BE2C (cell line): ENCODE measurements at places on chromosomes 3 and 15.
A peak's percentile ranks its signal among the peaks of the same experiment; 100 is the strongest.

GRCh38 chr3:54251705-54252104, 129.4 kb downstream of the CACNA2D3 start:
- DNase-seq: no peak

DNA sequence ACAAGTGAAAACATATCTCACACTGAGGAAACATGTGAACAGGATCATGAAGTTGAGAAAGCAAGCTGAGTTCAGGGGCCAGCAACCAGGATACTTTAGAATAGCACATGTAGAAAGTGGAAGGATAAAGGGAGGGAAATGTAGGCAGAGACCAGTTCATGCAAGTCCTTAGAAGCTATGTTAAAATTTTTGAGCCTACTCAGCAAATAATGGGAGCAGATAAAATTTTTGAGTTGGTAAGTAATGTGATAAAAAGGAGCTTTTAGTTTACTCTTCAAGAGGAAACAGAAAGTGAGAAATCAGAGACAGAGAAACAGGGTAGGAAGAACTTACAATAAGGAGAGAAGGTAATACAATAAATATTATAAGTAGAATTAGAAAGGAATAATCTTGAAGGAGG, 105.6 kb upstream of the ZBTB20 start:
- no peak for DNase-seq

DNA sequence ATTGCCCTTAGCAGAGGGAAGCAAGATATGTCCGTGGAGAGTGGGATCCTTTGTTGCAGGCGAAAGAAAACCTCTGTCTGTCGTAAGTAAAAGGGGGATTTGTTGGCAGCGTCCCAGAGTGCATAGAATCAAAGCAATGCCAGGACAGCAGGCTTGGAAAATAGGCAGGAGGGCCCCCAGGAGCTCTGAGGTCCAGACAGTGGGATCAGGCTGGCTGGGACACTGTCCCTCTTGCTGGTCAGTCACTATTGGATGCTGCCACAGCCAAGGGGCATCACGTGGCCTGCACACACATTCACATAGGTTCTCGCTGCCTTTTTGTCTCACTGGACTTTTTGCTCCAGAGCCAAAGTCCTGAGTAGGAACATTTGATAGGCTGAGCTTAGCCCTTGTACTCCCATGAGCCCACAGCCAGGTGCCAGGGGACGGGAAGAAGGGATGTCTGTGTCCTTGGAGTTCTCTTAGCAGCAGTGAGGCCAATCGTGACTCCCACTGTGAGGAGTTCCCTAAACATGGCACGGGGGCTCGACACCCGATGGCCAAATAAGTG, 10.7 kb downstream of the MUC20 start:
- no peak for DNase-seq

GRCh38 chr15:89611317-89611716, 36.0 kb downstream of the TICRR start:
- no peak for DNase-seq

DNA sequence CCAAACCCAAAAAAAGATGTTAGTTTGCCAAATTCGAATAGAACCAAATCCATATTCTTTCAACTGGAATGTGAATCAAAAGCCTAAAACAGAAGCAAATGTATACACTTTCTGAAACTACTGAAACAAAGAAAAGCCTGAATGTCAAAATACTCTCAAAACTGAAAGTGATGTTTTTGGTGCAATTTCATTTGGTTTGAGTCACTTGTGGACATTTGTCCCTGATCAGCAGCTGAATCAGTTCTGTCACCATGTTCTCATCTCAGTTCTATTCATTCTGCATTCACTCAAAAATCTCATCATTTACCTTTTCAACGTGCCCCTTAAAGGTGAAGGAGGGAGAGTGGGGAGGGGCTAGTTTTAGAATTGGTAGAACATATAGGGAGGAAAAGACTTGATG, 266.8 kb downstream of the ABHD5 start:
- DNase-seq: no peak

- no peak for DNase-seq
These were observed 241.3 kb downstream of the THRB start for GRCh38 chr3:24253336-24253735.

DNA sequence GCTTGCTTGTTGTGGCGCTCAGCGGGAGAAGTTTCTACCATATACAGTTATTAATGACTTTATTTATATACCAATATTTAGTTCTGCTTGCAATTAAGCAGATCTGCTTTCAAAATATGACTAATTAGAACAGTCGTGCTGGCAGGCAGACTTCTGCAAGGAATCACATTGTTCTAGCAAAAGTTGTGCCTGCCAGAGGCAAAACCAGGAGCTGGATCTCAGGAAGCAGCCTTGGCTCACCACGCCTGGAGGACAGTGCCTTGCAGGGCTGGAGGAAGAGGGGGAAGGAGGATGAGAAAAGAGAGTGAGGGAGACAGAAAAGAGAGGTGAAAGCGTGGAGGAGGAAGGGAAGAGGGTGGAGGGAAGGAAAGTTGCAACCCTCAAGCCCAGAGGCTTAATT, 160.3 kb downstream of the NUP210 start:
- no peak for DNase-seq

- peak; percentile 36 for DNase-seq
These were observed 60.2 kb downstream of the AGBL1 start for GRCh38 chr15:86139828-86140227.

GRCh38 chr3:69751074-69751476, 11.8 kb downstream of the MITF start:
- no peak for DNase-seq

GRCh38 chr3:101066711-101067129, 73.5 kb upstream of the ABI3BP start:
- no peak for DNase-seq

GRCh38 chr3:144516026-144516425, 544.4 kb downstream of the DIPK2A start:
- DNase-seq: no peak

- DNase-seq: no peak
These were observed 181.2 kb downstream of the NECTIN3 start for GRCh38 chr3:111252779-111253178.

DNA sequence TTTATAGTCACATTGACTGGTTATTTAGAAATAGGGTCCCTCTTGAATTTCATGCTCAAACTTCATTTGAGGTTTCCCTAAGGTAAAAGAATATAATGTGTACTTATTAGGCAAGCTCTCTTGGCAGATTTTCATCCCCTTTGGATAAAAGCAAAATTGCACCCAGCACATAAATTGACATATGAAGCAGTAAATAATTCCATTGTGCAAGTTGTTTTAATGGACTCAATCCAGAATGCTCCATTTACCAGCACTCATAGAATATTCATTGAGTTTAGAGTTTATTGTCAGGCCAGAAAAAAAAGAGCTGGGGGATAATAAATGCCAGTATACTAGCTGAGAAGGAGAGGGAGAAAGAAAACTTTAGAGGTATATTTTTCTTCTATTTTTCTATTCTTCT, 136.8 kb downstream of the TPRG1 start:
- DNase-seq: no peak

- DNase-seq: peak; percentile 45
These were observed 42.1 kb downstream of the ZBTB38 start for GRCh38 chr3:141410408-141410807.

DNA sequence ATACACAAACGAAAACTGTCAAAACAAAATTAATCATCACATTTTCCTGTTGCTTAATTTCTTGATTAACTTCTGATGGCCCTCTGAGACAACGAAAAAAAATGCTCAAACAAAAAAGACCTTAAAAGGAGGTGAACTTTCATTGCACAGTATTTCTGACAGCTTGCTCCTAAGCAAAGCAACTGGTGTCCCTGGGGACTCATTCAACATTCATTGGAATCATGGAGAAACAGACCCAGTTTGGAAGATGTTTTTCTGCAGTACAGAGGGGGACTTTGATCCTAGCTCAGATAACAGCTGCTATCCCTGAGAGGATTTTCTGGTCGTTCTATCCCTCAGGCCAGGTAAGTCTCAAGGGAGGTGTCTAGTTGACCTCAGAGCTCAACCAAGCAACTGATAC, 378.7 kb upstream of the ATP11B start:
- DNase-seq: no peak

DNA sequence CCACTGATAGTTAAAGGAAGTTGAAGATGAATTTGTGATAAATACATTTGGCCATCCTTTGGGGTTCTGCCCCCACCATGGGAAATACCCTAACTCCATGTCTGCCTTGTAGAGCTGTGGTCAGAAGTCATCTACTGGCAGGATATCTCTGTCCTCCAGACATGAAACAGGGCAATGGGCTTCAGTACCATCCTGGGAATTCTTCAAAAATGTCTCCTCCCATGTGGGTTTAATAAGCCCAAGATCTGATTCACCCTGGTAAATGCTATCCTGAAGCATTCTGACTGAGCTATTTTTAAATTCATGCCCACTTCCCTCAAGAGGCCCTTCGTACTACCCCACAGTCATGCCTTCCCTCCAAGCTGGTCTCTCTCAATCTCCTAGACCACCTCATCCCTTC, 113.7 kb upstream of the SLC25A36 start:
- no peak for DNase-seq

DNA sequence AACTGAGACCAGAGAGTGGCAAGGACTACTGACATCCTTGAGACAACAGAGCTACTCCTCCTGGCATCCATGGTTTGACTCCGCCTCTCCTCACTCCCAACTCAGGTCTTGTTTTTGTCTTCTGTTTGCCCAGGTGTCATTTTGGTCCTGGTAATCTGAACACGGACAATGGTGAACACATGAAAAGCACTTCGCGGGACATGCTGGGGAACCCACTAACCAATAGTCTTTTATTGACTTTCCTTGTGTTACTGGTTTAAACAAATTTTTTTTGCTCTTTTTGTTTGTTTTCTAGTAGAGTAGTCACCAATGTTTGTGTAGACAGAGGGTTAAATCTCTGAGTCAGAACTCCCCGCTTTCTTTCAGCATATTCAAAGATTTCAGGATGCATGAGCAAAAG, 38.4 kb downstream of the LARP6 start:
- no peak for DNase-seq

DNA sequence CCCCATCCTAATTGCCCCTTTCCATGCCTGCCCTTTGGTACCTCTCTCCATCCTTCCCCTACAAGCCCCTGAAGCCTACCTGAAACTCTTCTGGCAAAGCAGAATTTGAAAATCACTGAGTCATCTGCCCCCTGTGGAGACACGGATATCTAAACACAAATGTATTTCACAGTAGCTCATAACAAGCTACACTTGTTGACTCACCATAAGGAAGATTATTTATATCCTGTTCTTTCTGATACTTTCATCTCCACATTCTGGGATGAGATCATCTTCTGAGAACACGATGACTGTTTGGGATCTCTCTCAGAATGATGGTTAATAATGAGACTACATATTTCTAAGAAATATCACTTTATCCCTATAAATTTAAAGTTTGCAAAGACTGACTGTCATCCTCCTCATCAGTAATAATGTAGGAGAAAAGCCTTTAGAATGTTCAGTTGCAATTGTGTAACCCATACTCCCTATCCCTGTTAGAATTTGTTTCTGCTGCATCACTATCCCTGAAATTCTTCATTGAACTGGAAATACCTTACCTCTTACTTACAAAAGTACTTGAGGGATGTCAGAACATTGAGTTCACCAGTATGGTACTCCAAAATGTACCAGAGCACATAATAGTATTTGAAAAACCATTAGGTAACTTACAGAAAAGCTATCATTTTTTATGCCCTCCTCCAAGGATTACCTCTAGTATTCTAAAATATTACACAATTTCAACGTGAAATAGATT, 116.1 kb upstream of the IL12A start:
- no peak for DNase-seq

DNA sequence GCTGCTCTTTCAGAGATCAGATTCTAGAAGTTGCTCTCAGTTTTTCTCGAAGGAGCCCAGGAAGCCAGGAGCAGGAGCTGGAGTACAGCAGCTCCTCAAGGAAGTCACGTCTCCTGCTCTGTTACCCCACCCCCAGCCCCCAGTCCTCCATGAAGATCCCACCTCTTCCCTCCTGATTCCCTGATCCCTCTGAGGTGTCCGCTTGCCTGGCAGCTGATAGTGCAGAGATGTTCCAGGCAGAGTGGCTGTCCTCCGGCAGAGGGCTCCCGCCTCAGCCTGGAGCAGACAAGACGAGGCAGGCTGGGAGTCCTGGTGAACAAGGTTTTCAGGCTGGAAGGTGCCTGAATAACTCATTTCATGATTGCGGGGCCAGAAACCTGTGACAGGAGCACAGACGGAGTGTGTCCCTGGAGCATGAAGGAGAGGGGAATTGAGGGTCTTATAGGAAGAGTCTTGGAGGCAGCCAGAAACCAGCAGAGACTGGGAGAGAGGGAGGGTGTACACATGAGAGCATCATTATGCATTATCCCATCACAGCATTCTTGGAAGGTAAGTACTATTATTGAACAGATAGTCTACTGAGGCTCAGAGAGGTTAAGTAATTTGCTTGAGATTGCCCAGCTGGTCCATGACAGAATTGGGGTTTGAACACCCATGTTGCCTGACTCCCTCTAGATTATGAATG, 1.2 kb downstream of the HRH1 start:
- DNase-seq: peak; percentile 69

GRCh38 chr3:20511863-20512505, 326.0 kb upstream of the SGO1 start:
- DNase-seq: no peak

- no peak for DNase-seq
These were observed 402.8 kb upstream of the RARB start for GRCh38 chr3:25025236-25025635.

- no peak for DNase-seq
These were observed 94.5 kb downstream of the TPRA1 start for GRCh38 chr3:127495821-127496655.

- DNase-seq: no peak
These were observed 12.2 kb downstream of the SEC13 start for GRCh38 chr3:10308678-10309077.

- no peak for DNase-seq
These were observed 31.3 kb upstream of the ARHGEF3 start for GRCh38 chr3:56833022-56833421.

- DNase-seq: no peak
These were observed 52.1 kb downstream of the TASOR start for GRCh38 chr3:56630966-56631365.

DNA sequence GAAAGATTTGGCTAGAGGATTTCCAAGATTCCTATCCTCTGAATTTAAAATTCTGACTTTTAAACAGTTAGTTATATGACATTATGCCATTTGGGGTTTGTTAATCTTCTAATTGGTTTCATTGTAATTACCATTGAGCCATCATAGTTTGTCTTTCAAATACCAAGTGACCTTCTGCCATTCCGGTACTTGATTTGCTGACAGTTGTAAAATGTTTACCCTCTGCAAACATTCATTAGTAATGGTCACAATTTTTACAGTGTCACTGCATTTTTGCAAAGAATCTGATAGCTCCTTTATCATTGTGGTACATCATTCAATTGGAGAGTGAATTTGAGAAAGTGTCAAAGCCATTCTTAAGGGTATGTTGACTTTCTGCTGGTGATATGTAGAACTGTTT, 645.0 kb upstream of the TBL1XR1 start:
- no peak for DNase-seq

DNA sequence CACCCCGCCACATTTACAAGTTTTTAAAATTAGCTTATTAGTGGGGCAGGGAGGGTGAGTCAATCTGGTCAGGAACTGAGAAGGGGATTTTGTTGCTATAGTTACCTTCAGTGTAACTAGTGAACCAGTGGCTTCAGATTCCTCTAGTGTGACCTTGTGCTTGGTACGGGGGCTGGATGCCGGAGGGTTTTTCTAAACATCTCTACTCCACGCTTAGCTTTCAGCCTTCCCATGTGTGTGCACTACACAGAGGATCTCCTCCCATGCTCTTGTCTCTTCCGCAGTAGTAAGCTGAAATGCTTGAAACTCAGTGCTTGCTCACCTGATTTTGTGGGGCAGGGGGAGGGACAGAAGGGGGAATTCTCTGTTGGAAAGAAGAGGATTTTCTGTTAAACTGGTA, 67.9 kb upstream of the AKAP13 start:
- DNase-seq: no peak

- DNase-seq: no peak
These were observed 101.1 kb upstream of the IGF1R start for GRCh38 chr15:98547275-98547674.

GRCh38 chr15:68277131-68277602, 378 bp upstream of the FEM1B start:
- peak; percentile 60 for DNase-seq
